CD14-positive monocyte (primary cell): ENCODE measurements at places on chromosomes 7 and 10.

DNA sequence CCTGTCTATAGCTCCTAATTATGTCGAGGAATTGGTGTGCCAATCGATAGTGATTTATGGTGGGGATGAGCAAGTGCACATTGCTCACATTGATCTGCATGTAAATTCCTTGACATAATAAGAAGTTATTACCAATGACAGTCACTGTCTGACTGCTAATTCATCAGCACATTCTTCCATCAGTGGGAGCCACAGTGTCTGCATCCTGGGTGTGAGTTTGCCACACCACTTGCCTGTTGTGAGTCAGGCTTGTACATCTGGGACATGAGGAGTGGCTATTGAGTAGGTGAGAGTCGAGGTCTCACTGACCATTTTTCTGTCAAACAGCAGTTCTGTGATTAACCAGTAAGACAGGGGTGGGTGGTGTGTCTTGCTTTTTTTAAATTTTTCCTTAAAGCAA, 263.4 kb downstream of the LRMDA start:
- no peak for DNase-seq

GRCh38 chr7:81462672-81463071, 307.2 kb downstream of the HGF start:
- no peak for DNase-seq

DNA sequence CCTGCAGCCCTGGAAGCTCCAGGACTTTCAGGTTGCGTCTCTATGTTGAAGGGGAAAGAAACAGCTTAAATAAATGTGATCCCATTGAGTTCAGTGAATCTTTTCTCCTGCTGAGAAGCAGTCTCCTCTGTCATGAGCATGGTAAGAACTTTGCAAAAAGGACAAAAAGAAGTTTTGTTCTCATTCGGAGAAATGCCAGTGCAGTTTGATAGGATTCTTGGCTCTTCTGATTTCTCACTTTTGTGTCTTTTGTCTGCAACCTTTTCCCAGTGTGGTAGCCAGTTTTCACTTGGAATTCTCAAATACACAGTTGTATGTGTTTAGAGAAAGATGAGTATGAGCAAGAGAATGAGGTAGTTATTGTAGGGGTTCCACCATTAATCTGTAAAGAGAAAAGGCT, 64.3 kb downstream of the AP3M1 start:
- no peak for DNase-seq

DNA sequence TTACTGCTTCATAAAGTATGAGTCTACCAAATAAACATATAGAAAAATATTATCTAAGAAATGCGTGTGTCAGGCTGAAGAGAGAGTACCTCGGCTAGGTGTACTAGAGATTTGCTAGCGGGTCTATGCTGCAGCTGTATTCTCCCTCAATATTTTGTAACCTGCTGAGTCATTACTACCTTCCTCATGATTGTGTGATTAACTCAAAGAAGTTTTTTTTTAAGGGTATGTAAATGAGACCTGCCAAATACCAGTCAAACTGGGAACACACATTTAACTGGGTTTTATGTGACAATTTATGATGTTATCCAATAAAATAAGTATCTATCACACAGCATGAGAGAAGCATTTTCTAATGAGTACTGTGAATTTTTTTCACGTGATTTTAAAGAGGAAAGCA, 180.4 kb downstream of the RNF133 start:
- DNase-seq, result no peak

- no peak for DNase-seq
Observed at GRCh38 chr7:111388912-111389311, 173.4 kb downstream of the IMMP2L start.

DNA sequence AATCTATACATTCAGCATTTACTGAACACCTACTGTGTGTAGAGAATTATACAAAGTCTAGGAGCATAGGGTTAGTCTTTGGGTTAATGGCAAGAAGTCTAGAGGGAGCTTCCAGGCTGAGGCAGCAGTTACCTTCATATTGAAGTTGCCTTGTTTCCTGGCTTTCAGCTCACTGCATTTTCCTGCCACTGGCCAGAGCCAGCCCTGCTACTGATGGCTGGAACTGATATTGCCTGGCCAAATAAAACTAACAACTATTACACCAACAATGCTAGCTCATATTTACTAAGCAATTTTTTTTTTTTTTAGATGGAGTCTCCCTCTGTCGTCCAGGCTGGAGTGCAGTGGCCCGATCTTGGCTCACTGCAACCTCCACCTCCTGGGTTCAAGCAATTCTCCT, 165.7 kb upstream of the ITGB1 start:
- DNase-seq, result no peak

DNA sequence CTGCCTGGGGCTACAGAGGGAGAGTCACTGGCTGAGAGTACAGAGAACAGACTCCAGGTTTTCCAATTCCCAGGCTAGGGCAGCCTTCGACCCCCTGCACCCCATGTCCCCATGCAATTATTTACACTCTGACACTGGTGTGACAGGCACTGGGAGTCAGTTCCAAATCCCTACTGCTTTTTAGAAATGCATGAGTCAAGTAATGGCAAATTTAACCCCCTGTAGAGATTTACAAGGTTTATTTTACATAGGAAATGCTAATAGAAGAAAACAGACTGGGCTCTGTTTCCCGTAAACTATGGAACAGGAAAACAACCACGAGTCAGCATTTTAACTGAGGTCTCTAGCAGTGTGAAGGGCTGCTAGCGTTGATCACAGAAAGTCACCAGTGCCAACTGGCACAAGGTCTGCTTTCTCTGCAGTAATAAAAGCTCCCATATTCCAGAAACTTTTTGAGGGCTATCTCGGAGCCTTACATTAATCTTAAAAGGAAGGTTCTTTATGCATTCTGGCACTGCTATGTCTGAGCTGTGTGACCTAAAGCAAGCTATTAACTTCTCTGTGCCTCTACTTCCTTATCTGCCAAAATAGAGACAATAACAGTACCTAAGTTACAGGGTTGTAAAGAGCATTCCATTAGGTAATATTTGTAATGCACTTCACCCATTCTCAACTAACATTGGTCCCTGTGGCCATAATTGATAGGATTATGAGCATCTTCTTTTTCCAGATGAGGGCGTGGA, 28.2 kb downstream of the NOD1 start:
- no peak for DNase-seq

GRCh38 chr7:12768948-12769347, 81.5 kb downstream of the ARL4A start:
- DNase-seq, result no peak

DNA sequence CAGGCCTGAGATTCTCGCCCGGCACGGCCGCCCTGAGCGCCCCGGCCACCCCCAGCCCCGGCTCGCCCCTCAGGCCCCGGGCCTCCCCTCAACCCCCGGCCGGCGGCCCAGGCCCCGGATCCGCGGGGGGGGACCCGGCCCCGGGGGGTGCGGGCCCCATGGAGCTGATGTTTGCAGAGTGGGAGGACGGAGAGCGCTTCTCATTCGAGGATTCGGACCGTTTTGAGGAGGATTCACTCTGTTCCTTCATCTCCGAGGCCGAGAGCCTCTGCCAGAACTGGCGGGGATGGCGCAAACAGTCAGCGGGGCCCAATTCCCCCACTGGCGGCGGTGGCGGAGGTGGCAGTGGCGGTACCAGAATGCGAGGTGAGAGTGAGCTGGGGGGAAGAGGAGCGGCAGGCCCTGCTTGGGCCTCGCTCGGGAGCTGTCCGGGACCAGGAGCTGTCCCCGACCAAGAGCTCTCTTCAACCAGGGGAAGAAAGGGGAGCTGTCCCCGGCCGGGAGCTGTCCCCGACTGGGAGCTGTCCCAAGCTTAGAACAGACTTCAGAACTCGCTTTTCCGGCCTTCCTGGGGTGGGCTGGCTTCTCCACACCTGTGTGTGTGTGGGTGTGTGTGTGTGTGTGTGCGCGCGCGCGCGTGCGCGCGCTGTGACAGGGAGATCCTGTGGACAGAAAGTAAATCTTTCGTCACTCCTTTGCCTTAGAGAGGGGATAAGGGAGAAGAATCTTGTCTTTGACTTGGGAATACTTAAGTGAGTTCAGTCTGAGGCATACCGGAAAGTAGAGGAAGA, 510 bp downstream of the ZSWIM8 start:
- peak; percentile 6 for DNase-seq

DNA sequence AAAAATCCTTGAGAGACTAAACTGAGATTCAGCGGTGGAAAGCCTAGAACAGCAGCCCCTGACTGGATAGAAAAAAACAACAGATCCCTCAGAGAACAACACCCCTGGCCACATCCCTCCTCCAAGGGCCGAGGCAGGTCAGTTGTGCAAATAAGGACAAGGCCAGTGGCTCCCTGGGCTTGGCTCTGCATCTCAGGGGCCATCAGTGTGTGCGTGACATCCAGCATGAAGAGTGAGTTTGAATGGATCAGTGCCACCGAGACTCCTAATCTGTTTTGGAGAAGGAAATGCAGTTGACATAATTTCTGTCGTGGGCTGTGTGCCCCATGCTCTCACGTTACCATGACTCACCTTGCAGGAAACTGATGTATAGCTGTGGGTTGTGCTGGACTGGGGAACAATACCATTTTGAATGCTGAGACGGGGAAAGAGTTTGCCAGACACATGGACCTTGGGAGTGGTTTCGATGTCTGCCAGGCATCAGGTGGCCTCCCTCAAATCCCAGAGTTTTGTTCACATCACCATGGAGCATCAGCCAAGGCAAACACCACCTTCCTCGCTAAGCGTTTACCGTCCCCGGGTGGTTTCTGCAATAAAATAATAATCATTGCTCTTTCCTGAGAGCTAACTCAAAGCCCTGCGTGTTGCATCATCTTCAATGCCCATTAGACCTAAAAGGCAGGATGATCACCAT, 153.2 kb upstream of the FZD8 start:
- DNase-seq, result no peak

- no peak for DNase-seq
Observed at GRCh38 chr7:152949790-152950189, 190.2 kb downstream of the ACTR3B start.

GRCh38 chr7:35248576-35249536, 5.0 kb downstream of the TBX20 start:
- no peak for DNase-seq

- peak; percentile 27 for DNase-seq
Observed at GRCh38 chr10:62583876-62584615, 209.9 kb downstream of the ZNF365 start.

DNA sequence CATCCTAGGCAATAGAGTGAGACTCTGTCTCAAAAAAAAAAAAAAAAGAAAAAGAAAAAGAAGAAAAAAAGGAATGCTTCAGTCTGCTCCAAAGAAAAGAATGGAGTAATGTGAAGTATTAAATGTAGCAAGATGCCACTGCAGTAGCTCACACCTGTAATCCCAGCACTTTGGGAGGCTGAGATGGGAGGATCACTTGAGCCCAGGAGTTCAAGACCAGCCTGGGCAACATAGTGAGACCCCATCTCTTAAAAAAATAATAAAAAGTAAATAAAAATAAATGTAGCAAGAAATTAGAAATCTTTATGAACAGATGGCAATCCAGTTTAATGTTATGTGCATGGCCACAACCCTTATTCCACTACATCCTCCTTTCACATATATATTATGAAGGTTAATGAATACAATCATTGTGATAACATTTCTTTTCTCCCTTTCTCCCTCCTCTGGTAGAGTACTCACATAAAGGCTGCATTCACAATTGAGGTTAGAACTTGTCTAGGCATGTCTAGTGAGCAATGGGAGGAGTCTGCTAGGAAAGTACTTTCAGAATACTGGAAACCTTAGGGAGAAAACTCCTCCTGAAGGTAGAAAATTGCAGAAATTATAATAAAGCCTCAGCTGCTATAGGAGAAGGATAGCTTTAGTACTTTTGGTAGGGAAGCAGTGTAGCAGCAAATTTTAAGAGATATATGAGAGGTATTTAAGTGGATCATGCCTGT, 20.4 kb downstream of the KLLN start:
- no peak for DNase-seq

DNA sequence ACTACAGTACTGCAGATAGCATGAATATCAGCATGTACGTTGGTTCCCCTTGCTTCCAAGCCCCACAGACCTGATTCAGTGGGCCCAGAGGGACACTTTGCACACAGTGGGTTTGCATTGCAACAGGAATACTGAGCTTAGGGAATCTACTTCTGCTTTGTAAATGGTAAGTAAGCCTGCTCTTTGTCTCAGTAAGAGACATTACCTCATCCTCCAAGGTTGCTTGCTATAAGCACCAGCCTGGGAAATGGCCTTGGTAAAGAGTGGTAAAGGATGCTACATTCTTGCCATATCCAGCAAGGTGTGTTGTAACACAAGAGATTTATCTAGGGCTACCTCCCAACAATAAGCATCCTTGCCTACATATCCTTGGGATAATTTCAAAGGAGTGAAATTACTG, 730.5 kb downstream of the INHBA start:
- no peak for DNase-seq

DNA sequence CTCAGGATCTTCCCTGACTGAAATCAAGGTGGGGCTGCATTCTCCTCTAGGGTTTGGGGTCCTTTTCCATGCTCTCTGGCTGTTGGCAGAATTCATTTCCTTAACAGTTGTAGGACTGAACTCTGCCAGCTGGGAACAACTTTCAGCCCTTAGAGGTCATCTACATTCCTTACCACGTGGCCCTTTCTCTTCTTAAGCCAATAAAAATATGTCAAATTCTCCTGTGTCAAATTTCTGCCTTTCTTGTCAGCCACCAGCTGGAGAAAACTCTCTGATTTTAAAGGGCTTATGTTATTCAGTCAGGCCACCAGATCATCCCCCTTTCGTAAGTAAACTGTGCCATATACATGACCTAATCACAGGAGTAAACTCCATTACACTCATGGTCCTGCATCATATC, 95.3 kb upstream of the IL6 start:
- no peak for DNase-seq
